HFFc6 (cell line): ENCODE measurements at places on chromosomes 11 and 22. TPM values are rescaled to one million over a fixed set of nuclear protein-coding genes. Genes with fewer than 3 reads are reported as not detected.

- DNase-seq: no peak
Observed at GRCh38 chr11:131121426-131122333, 205.4 kb upstream of the SNX19 start.

- no peak for DNase-seq
Observed at GRCh38 chr11:88692306-88693086, 355.0 kb upstream of the CTSC start.

B3GAT1 gene
- not detected in 3 replicates for total RNA-seq

LDLRAD3 gene
- total RNA-seq: 5.2 to 6.5 TPM (median 5.5 TPM) in 3 replicates

XKR3 gene
- not detected in 3 replicates for total RNA-seq
